NCI-H2029 treated with DMSO at 0.1 percent for 48 hours (cell line): ENCODE measurements at places on chromosomes 4 and X.

GRCh38 chr4:55051532-55051931 lies 73.9 kb downstream of the KDR start:
- no peak for DNase-seq

GRCh38 chrX:133434197-133434820 lies 19.0 kb upstream of the GPC4 start:
- DNase-seq, result no peak

GRCh38 chr4:70586841-70587240 lies 5.2 kb upstream of the AMBN start:
- no peak for DNase-seq

DNA sequence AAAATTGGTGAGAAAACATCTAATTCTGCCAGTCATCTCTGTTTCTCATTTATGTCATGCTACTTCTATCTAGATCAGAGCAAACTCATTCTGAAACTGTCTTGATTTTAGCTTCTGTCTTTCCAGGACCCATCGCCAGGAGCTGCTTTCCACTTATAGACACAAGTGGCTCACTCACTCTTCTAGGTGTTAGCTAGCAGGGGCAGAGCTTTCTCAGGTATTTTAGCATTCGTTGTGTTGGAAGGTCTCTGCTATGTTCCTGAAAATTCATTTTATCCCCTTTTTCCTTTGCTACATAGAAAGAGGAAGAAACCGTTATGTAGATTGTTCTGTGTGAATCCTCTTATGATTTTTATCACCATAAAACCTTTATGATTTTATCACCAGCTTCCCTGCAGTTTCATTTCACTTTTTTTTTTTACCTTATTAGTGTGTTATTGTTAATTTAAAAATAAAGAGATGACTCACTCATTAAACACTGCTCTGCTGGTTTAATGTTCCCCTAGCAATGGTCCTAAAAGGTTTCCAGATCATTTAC lies 246.6 kb upstream of the AADAT start:
- no peak for DNase-seq

DNA sequence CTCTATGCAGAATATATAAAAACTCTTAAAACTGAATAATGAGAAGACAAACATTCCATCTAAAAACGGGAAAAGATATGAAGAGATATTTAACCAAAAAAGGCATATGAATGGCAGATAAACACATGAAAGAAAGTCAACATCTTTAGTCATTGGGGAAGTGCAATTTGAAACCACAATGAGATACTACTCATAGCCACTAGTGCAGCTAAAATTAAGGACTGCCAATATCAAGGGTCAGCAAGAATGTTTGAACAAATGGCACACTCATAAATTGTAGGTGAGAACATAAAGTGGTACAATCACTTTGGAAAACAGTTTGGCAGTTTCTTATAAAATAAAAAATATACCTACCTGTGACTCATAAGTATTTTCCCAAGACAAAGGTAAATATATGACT lies 534.9 kb upstream of the DIPK2B start:
- no peak for DNase-seq

- no peak for DNase-seq
Measured at GRCh38 chr4:147816382-147817254, 84.7 kb downstream of the ARHGAP10 start.

DNA sequence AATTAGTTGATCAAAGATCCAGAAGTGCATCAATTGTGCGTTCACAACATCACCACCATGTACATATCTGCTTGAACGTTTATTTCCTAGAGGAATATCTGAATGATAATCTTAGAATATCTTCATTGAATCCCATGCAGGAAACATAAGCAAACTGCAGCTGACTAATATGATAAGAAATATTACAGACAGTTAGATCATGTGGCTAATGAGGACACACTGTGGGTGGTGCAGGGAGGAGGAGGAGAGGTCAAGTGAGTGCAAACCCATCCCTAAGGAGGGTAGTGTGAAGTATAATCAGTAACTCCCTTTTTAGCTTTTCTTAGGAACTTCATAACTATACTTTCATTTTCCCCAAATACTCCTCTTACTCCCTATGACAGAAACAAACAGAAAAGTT lies 58.3 kb upstream of the HPGD start:
- no peak for DNase-seq
